Common myeloid progenitor, CD34-positive (primary cell): ENCODE measurements at places on chromosomes 7 and 10.

DNA sequence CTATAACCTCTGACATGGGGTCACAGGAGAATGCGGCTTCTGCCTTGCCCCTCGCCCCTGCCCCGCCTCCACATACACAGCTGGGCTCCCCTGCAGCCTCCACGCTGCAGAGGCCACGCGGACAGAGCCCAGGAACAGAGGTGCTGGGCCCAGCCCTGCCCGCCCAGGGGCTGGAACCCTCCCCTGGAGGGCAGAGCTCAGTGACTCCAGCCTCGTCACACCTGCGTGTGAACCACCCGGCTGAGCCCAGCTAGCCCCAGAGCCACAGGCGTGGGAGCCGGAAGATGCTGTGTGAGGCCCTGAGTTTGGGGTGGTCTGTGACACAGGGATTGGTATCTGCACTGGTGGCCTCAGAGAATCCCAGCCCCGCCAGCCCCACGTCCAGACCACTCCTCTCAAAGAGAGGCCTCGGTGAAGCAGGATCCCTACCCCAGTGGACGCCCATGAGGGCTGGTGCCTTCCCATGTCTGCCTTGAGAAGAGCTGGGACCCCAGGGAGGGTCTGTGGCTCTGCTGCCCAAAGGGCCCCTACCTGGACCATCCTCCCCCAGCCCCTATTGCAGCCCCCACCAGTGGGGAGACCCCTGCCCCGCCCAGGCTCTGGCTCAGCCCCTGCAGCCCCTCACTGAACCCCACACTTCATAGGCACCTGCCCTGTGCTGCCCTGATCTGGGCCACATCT, 8.1 kb upstream of the ADAP1 start:
- no peak for DNase-seq

DNA sequence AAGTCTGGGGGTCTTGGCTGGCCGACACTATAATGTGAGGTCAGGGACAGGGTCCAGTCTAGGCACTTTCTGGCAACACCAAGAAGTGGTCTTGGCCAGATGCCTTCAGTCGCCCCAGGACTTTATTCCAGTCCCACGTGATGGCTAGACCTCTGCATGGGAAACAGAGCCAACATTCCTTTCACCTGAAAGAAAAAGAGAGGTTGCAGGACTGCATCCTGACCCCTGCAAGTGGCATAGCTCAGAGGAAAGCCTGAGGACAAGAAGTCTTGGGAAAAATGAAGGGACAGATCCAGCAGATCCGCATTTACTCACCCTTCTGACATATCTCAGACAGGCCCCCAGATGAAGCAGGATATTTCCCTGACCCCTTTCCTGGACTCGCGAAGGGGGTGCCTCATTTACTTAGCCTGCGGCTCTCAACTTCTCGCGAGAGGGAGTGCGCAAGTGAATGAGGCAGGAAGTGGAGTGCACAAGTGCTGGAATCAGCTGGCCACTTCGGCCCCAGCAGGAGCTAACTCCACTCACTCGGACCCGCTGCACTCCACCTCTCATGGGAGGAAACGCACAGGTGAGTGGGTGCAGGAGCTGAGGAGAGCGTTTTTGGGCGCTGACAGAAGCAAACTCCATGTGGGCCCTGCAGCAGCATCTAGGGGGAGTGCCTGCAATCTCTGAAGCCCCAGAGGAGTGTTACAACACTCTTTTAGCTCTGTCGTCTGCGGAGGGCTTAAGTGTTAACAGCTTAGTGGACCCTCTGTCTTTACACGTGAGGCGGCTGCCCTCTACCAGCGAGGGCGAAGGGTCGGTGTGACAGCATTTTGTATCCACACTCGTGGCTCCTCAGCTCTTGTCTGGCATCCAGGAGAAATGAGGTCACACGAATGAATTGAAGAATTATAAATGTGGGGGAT, 916.2 kb upstream of the GHITM start:
- DNase-seq, result no peak

- no peak for DNase-seq
These were observed 14.8 kb downstream of the NRCAM start for GRCh38 chr7:108441392-108441955.

- DNase-seq, result no peak
These were observed 250.4 kb downstream of the FZD1 start for GRCh38 chr7:91514591-91514990.

- no peak for DNase-seq
These were observed 148.4 kb downstream of the DIP2C start for GRCh38 chr10:541041-541440.

GRCh38 chr10:13613519-13613918, 26.8 kb downstream of the PRPF18 start:
- peak; percentile 60 for DNase-seq

DNA sequence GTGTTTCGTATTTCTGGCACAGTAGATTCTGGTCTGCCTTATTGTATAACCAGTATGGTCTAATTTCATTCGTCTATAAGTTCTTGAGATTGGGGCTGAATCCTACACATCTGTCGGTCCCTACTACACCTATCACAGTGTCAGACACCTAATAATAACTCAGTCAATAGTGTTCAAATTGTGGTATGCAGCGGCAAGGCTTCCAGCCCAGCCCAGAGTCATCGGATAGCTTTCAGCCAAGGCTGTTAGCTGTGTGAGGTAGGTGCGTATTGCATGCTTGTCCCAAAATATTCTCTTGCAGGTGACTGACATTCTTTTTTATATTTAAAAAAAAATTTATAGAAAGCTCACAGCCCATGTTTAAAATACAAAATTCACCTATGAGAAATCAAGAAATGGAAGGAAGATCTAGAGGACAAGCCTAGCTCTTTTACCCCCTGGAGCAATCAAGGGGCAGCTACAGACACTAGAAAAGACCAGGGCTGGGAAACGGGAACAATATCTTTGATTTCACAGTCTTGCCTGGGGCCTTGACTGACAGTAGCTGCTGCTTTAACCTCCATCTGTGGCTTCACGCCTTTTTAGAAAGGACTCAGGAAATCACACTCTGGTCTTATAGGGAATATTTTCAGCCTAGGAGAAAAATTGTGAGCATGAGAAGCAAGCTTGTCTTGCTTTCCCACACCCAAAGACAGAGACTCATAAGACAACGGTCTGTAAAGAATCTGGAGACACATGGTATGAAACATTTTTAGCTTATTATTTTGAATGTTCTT, 9.5 kb upstream of the ASB4 start:
- DNase-seq, result no peak

DNA sequence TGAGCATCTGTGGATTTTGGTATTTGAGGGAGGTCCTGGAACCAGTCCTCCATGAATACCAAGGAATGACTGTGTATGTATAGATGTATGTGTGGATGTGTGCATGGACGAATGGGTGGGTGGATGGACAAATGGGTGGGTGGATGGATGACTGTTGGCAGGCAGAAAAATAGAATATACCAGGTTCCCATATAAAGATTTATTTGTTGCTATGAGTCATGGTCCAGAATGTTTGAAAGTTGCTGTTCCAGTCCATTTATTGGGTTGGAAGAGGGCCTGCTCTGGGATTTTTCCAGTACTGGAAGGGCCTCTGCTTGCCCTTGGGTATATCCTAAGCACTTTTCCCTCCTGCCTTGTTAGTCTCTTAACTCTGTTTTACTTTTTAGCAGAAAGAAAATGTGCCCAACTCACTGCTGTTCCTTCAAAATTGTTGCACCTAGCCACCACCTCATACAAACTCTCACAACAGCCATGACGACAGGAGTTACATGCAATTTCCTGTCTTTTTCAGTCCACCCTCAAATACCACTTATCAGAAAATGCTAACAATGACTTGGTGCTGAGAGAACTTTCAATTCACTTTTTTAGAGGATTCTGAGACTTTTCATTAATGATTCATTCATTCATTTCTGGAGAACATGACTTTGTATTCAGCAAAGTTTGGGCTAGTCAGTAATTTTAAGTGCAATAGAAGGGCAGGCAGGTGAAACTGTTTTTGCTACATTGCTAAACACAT, 108.1 kb downstream of the EEPD1 start:
- no peak for DNase-seq

DNA sequence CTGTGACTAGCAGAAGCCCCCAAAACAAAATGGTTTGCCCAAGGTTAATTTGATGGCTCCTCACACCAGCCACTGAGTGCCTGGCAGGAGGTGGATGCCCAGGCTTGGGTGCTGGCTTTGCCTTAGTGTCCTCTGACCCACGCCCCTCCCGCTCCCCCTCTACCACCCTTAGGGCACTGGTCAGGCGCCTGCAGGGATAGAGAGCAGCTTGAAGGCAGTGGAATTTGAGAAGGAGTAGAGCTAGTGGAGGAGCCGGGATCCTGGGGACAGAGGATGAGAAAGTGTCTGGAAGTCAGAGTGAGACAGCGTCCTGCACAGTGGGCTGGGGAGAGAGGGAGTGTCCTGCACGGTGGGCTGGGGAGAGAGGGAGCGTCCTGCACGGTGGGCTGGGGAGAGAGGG, 139.4 kb downstream of the DNAJB6 start:
- DNase-seq, result no peak

DNA sequence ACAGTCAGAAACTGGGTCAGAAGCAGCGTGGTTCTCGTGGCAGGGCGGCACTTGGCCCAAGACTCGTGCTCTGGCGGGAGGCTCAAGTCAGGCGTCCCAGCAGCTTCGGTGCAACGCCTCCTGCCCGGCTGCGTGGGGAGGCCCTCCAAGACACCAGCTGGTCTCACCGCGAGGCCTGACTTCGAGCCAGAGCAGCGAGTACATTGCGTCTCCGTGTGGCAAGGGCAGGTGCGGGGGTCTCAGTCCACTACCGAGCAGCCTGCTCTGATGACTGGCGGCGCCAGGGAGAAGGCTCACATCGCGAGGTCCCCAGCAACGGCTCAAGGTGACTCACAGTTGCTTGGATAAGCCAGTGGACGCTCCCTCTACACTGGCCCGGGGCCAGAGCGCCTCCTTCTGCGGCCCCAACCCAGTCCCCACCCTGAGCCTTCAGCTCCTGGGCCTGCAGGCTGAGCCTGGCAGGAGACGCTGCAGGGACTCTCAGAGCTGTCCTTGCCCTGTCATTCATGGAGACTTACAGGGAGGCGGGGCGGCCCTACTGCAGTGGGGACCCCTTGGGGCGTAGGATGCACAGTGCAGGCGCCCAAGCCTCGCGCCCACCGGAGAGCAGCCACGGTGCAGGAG, 41.9 kb upstream of the PRKAR1B start:
- no peak for DNase-seq
